ENCODE measurements at places on chromosomes 12 and 14. TPM values are rescaled to one million over a fixed set of nuclear protein-coding genes. Genes with fewer than 3 reads are reported as not detected.

TAS2R7 gene
- total RNA-seq: not detected

SLC15A4 gene
- total RNA-seq: 51.7 TPM

- no peak for DNase-seq
These were observed 220.9 kb downstream of the FSCB start for GRCh38 chr14:44286201-44286600.

DNA sequence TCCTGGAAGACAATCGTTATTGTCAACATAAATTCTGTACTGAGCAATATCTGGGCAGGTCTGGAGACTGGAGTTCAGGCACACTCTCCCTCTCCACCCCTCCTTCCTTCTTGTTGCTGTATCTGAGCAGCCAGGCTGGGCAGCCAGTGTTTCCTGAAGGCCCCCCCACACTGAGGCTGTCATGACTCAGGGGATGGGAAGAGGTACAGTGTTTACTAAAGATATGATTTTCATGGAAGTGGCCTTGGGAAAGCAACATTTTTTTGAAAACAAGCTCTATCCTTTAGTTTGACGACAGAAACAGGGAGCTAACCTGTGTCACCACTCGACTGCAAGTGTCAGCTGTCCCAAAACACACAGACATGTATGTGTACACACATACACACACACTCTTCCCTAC, 1485.4 kb upstream of the TMEM132C start:
- DNase-seq: no peak

TSPAN31 gene
- 54.7 TPM for total RNA-seq

DNA sequence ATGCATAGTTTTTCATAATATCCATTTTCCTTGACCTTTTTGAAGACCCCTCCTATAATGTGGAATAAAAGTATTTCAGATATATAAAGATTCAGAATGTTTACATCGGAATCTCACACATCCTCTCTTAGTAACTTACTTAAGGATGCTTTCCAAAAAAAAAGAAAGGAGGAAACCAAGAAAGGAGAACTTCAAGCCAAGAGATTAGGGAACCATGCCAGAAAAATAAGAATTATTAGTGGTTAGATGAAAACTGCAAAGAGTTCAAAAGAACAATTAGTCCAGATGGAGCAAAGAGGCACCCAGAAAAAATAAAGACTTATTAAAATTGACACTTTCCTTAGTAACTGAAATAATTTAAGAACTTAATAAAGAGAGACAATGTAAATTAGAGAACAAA, 179.2 kb downstream of the DUSP6 start:
- no peak for DNase-seq

DNA sequence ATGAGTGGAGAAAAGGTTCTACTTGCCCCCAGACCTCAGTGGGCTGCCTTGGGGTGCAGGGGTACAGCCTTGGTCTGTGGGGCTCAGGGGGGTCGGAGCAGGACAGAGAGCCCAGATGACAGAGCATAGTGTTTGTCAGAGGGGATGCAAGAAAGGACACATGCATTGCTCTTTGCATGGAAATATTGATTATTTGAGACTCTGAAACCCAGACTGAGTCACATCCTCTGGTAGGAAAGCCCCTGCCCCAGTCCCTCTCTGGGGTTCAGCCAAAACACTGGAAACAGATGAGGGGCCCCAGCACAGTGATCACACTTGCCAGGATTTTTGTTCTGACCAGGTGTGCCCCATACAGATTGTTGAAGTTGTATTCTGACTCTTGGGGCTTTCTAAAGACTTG, 1094.4 kb downstream of the BCL11B start:
- DNase-seq: no peak

DNA sequence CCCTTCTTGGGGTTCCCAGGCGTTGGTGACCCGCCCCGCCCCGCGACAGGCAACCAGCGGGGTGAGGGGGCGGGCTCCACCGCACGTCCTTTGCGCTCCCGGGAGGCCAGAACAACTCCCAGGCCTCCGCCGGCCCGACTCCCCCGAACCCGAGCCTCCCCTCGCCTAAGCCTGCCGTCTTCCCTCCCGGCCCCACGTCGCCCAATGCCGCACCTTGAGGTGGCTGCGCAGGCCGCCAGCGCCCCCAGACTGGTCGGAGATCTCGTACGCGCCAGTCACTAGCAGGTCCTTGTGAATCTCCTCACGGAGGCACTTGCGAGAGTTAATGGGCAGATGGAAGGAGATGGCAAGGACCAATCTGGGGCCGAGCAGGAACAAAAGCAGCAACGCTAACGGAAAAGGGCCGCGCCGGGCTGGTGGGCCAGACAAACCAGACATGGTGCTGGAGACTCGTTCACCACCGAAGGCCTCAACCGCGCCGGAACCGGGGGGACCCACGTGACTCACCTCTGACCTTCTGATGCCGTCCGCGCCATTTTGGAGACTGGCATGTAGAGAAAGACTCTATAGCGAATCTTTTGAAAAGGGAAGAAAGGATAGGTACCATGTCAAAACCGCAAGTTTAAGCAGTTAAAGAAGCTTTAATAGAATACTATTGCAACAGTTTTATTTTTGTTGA, at the start of gene TMED10:
Gene TMED10, minus strand, starts transcription at position 471 of the 679 bp plus-strand sequence. Its CDS starts 33 bp downstream, at position 438.
- DNase-seq: peak; percentile 98

GRCh38 chr12:80195074-80195726, 95.9 kb downstream of the OTOGL start:
- no peak for DNase-seq

All from suprapubic skin (tissue), 4 donors.